Naive B cell (primary cell): ENCODE measurements at places on chromosomes 12 and 14.

DNA sequence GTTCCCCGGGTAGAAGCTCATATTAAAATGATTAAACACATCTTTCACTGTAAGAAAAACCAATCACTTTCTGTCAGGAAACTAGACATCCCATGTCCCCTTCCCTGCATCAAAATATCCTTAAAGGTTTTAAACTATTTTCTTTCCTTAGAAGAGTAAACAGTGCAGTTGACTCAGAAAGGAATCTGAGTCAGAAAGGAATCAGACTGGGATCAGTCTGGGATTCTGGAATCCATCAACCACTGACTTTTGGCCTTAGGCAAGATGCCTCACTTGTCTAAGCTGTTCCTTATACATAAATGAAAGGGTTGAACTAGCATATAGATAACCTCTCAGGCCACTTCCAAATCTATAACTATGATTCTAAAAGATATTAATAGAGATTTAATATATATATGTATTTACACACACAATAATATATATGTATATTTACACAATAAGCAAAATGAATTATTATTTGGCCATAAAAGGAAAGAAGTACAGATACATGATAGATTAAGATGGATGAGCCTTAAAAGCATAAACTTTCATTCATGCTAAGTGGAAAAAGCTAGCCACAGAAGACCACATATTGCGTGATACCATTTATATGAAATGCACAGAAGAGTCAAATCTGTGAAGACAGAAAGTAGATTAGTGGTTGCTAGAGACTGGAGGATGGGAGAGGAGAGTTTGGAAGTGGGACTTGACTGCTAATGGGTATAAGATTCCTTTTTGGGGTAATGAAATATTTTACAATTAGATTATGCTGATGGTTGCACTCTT lies 114.4 kb downstream of the SLC38A1 start:
- H3K27me3 ChIP-seq = no peaks in the 10 kb centered on the region
- no peak overlapping the region for H3K4me3 ChIP-seq
- peaks cover 37% of the 10 kb centered on the region for H3K4me1 ChIP-seq

DNA sequence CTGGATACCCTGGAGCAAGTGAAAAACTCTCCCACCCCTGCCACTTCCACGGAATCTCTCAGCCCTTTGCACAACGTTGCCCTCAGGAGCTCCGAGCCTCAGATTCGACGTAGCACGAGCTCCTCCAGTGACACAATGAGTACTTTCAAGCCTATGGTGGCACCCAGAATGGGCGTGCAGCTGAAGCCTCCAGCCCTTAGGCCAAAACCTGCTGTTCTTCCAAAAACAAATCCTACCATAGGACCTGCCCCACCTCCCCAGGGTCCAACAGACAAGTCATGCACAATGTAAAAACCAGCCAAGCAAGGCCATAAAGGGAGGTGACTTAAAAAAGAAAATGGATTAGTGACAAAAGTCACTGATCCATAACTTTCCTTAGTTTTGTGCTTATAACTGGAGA lies 79.7 kb downstream of the KICS2 start:
- no peak overlapping the region for H3K27ac ChIP-seq
- no peak for DNase-seq
- no peak overlapping the region for H3K4me3 ChIP-seq
- H3K4me1 ChIP-seq = peaks cover 4% of the 10 kb centered on the region
- no peaks in the 10 kb centered on the region for H3K36me3 ChIP-seq
- H3K27me3 ChIP-seq = no peaks in the 10 kb centered on the region

DNA sequence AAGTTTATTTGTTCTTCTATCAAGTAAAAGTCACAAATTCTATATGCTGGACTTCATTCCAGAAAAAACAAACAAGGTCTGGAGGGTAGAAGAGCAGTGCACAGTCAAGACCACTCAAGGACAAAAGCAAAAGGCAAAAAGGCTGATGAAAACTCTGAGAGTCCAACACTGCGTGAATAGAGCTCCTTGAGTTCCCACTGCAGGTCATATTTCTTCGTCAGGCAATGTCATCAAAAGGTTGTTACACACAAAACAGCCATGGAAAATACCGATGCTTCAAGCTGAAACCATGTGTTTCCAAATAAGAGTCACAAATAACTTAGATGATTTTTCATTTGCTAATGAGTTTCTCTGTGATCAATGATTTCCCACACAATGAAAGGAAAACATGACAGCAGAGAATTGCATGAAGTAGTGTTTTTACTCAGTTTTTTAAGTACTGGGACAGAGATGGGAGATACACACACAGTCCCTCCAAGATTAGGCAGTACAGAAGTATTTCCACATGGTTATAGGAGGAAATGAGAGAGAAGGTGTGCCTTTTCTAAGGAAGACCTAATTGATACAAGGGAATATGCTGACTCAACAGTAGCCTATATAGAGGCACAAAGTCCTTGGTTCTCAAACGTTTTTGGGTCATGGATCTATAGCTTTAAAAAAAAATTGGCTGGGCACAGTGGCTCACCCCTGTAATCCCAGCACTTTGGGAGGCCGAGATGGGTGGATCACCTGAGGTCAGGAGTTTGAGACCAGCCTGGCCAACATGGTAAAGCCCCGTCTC lies 177.7 kb downstream of the MED13L start:
- H3K27me3 ChIP-seq = no peaks in the 10 kb centered on the region
- H3K4me3 ChIP-seq = no peak overlapping the region
- H3K27ac ChIP-seq = peak overlapping the region; percentile 39

GRCh38 chr12:56410768-56411167 lies 38.5 kb downstream of the TIMELESS start:
- no peak overlapping the region for H3K27ac ChIP-seq
- H3K4me1 ChIP-seq = no peaks in the 10 kb centered on the region
- H3K36me3 ChIP-seq = no peaks in the 10 kb centered on the region
- H3K27me3 ChIP-seq = no peaks in the 10 kb centered on the region

GRCh38 chr14:33631441-33631840 lies 319.4 kb downstream of the EGLN3 start:
- no peaks in the 10 kb centered on the region for H3K27me3 ChIP-seq
- no peaks in the 10 kb centered on the region for H3K4me1 ChIP-seq
- no peak for DNase-seq
- no peak overlapping the region for H3K27ac ChIP-seq

DNA sequence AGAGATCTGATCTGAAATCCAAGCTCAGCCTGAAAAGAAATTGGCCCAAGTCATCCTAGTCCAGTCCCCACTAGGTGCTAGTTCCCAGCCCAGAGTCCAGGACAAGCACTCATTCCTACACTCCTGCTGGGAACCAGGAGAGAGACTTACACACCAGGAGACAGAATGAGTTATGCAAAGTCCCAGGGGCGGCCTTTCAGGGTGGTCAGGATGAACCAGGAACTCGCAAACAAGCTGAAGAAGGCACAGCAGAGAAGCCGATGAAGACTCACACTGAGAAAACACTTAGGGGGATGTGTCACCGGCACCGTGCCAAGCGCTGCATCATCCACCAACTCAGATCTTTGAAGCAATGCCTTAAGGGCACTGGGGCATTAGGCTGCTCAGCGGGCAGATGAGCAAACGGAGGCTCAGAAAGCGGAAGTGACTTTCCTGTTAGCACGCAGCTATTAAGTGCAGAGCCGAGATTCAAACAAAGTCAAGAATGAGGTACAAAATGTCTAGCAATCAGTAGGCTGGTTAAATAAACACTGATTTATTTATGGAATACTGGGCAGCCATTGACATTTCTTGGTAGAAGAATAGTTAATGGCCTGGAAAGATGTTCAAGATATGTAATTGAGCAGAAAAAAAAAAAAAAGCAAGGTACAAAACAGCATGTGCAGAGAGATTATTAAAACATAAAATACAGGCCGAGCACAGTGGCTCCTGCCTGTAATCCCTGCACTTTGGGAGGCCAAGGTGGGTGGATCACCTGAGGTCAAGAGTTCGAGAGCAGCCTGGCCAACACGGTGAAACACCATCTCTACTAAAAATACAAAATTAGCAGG lies 78.7 kb downstream of the LRRC74A start:
- peaks cover 5% of the 10 kb centered on the region for H3K36me3 ChIP-seq
- H3K27me3 ChIP-seq = no peaks in the 10 kb centered on the region
- peak; percentile 83 for DNase-seq
- peak overlapping the region; percentile 63 for H3K4me3 ChIP-seq
- H3K27ac ChIP-seq = peak overlapping the region; percentile 95

DNA sequence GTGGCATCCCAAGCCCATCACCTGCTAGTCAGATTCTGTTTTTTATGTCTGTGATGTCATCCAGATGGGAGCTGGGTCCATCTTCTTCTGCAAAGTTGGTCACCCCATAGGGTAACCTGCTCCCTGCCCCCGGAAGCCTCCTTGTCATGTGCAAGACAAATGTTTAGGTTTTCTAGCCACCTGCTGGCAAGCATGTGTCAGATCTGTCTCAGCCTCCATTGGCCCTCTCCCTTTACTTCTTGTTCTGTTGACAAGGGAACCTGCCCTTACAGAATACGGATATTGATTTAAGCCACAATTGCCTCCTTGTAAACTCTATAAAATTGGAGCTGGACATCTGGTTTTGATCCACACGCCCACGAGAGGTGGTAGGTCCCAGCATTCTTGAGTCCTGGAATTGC lies 7.5 kb downstream of the NTF3 start:
- no peak for DNase-seq
- peaks cover 17% of the 10 kb centered on the region for H3K4me1 ChIP-seq
- H3K27me3 ChIP-seq = peaks cover 52% of the 10 kb centered on the region
- no peak overlapping the region for H3K4me3 ChIP-seq
- H3K36me3 ChIP-seq = no peaks in the 10 kb centered on the region

DNA sequence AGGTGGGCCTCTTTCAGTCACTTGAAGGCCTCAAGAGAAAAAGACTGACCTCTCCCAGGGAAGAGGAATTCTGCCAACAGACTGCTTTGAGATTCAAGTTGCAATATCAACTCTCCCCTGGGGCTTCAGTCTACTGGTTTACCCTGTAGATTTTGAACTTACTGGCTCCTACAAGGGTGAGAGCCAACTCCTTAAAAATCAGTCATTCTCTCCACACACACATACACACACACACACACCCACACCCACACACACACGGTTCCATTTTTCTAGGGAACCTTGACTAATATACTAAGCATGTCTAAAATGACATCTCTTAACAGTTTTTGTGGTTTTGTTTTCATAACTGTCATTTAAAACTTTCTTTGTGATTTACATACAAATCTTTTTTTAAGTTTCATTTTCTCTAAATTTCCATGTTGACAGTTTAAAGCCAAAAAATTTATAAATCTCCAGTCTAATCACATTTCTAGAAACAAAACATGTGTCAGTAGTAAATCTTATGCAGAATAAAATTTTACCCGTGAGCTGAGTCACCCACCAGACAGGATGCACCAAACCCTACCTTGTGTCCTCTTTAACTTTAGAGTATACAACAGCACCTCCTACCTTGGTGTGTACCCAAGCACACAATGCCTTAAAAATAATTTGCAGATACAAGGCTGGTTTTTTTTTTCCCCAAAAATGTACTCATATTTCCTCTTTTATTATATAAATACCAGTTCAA lies 394.6 kb downstream of the AEBP2 start:
- no peaks in the 10 kb centered on the region for H3K4me1 ChIP-seq
- no peak overlapping the region for H3K27ac ChIP-seq
- no peaks in the 10 kb centered on the region for H3K36me3 ChIP-seq
- H3K4me3 ChIP-seq = no peak overlapping the region
- no peak for DNase-seq

- no peak for DNase-seq
- H3K27ac ChIP-seq = no peak overlapping the region
- no peaks in the 10 kb centered on the region for H3K4me1 ChIP-seq
- H3K4me3 ChIP-seq = no peak overlapping the region
Observed at GRCh38 chr14:94833633-94834032, 63.7 kb upstream of the GSC start.

GRCh38 chr12:109277899-109278762 lies 31.0 kb downstream of the FOXN4 start:
- no peak overlapping the region for H3K27ac ChIP-seq
- DNase-seq = no peak

DNA sequence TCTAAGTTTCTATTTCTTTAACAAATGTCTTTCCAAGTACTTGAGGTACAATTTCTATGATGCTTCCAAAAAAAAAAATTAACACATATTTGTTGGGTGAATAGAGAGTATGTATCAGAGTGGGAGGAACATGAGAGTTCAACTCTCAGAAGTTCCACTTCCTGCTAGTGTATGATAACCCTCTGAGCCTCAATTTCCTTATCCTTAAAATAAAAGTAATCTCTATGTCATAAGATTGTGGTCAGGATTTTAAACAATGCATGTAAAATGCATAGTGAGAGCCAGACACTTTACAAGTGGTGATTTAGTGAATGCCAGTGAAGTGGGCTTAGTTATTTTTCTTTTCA lies 270.3 kb upstream of the AMIGO2 start:
- H3K27me3 ChIP-seq = no peaks in the 10 kb centered on the region
- peaks cover 8% of the 10 kb centered on the region for H3K36me3 ChIP-seq
- peak overlapping the region; percentile 75 for H3K4me3 ChIP-seq
- no peak for DNase-seq
- peak overlapping the region; percentile 71 for H3K27ac ChIP-seq

DNA sequence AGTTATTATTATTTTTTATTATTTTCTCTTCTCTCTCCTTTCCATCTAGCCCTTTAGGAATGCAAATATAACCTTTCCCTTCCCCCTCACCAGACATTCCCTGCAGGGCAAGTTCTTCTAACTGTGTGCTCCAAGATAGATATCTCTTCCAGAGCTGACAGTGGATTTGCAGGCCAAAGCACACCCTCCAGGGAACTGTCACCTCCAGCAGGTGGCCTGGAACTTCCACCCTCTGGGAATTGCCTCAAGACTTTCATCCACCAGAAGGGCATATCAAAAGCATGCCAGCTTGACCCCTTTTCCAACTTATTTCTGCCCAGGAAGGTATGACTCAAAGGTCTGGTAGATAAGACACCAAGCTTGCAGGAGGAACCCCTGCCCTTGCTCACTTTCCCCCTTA lies 13.6 kb upstream of the KCNA5 start:
- H3K4me1 ChIP-seq = no peaks in the 10 kb centered on the region
- no peak for DNase-seq
- H3K27ac ChIP-seq = no peak overlapping the region
- H3K36me3 ChIP-seq = no peaks in the 10 kb centered on the region
- peaks cover 44% of the 10 kb centered on the region for H3K27me3 ChIP-seq

- no peak overlapping the region for H3K4me3 ChIP-seq
- no peak for DNase-seq
- no peaks in the 10 kb centered on the region for H3K36me3 ChIP-seq
Observed at GRCh38 chr12:68883151-68883550, 49.8 kb downstream of the CPM start.

GRCh38 chr14:26157517-26157916 lies 440.3 kb downstream of the NOVA1 start:
- no peak overlapping the region for H3K4me3 ChIP-seq
- no peaks in the 10 kb centered on the region for H3K27me3 ChIP-seq
- H3K36me3 ChIP-seq = no peaks in the 10 kb centered on the region

- no peak overlapping the region for H3K27ac ChIP-seq
- DNase-seq = no peak
- H3K27me3 ChIP-seq = no peaks in the 10 kb centered on the region
- no peaks in the 10 kb centered on the region for H3K36me3 ChIP-seq
- no peak overlapping the region for H3K4me3 ChIP-seq
Observed at GRCh38 chr14:90562652-90563051, 165.8 kb downstream of the CALM1 start.

GRCh38 chr14:91298576-91298975 lies 54.1 kb upstream of the GPR68 start:
- no peak overlapping the region for H3K27ac ChIP-seq
- peaks cover 13% of the 10 kb centered on the region for H3K36me3 ChIP-seq
- H3K4me1 ChIP-seq = peaks cover 6% of the 10 kb centered on the region

GRCh38 chr14:99181241-99181640 lies 90.8 kb downstream of the BCL11B start:
- H3K27me3 ChIP-seq = peaks cover 10% of the 10 kb centered on the region
- H3K4me1 ChIP-seq = no peaks in the 10 kb centered on the region
- no peak overlapping the region for H3K4me3 ChIP-seq
- H3K36me3 ChIP-seq = no peaks in the 10 kb centered on the region

GRCh38 chr14:68211421-68211820 lies 391.8 kb downstream of the RAD51B start:
- H3K4me3 ChIP-seq = no peak overlapping the region
- peaks cover 28% of the 10 kb centered on the region for H3K4me1 ChIP-seq
- H3K36me3 ChIP-seq = no peaks in the 10 kb centered on the region
- H3K27ac ChIP-seq = peak overlapping the region; percentile 91
- no peak for DNase-seq
